ENCODE measurements at places on chromosomes 5 and 9.

DNA sequence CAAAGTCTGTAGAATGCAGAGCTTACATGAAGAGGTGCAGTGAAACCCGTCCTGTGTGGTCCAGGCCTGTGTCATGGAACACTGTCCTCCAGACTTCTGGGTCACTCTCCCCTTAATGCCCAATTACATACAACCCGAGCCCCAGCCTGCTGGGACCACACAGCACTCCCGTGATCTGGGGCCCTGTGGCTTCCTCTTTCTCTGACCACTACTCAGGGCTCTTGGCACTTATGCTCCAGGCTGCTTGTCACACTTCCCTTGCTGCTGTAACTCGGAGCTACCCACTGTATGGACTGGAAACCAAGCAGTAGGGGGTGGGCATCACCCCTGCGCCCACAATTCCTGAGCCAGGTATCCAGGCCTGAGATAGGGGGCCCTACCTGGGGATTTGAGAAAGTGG is 10.3 kb upstream of the IL3 start:
- no peak for DNase-seq

DNA sequence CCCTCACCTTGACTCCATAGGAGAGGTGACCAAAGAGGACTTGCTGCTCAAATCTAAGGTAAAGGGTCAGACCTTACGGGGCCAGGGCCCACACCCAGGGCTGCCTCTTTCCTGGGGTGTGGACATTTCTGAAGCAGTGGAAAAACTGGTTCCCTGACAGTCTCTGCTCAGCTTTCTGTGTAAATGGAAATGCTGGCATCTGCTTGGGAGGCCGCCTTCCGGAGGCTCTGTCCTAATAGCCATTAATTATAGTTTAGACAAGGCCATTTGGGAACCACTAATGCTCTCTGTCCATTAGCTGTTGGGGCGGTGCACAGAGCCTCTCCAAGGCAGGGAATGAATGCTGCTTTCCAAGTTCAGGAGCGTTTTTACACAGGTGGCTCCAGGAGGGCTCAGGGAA is 17.3 kb downstream of the USP20 start:
- DNase-seq = no peak

- peak; percentile 51 for DNase-seq
Observed at GRCh38 chr5:123559434-123559775, 47.4 kb downstream of the CSNK1G3 start.

GRCh38 chr5:124121198-124121597 is 609.2 kb downstream of the CSNK1G3 start:
- DNase-seq = no peak

DNA sequence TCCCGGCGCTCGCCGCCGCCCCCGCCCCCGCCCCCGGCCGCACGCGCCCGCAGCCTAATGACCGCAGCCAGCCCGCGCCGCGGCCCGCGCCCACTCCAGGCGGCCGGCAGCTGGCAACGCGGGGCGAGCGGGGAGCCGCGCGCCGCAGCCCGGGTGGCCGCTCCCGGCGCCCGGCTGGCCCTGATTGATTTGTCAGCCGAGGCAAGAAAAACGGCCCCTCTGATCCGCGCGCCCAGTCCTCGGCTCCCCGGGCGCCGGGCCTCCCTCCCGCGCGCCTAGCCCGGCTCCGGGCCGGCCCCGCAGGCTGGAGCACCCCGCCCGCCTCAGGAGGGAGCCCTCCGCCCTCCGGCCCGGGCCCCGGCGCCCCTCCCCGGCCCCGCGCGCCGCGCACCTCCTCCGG is 11.9 kb upstream of the LHX2 start:
- no peak for DNase-seq

DNA sequence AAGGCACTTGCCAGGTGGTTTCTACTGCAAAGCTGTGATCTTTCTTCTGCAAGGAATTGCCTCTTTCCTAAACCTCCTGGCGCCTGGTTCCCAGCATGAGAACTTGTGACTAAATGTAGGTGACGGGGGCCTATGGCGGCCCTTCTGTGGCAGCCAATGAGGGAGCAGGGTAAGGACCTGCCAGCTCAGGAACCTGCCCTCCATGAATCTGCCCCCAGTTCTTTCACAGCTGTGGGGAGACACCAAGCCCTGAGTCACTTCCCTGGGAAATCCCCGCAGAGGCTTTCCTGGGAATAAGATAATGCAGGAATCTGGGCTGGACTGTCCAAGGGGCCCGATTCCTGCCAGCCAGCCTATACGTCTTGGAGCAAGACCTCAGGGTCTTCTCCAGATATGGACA is 56.7 kb upstream of the CTNNA1 start:
- DNase-seq = no peak

- peak; percentile 79 for DNase-seq
Observed at GRCh38 chr5:154276973-154277331, 86.4 kb downstream of the GALNT10 start.

DNA sequence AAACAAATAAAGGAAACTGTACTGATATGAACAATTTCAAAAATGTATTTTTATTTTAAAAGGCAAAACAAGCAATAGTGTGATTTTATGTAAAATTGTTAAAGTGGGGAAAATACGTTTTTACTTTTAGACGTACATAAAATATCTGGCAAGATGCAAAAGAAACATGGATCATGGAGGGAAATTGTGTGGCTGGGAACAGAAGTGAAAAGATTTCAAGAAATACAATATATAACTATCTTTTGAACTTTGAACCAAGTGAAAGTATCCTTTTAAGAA is 1.5 kb upstream of the ZNF367 start:
- no peak for DNase-seq

DNA sequence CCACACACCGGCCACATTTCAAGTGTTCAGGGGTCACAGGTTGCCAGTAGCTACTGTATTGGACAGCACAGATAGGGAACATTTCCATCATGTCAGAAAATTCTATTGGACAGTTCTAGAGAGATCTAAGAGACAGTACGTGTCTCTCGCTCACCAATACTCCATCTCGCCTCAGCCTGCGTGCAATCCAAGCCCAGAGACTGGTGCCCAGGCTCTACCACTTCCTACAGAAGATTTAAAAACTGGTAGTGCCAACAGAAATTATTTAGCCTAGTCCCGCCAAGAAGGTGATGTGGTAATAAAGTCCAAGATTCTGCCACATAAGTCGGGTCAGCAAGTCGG is 390 bp upstream of the SNX2 start:
- no peak for DNase-seq

GRCh38 chr9:124257844-124258606 is at the start of gene NEK6:
NEK6 (plus strand) TSS chr9:124257949; CDS start chr9:124301965, 44,016 bp downstream.
- peak; percentile 67 for DNase-seq

- no peak for DNase-seq
Observed at GRCh38 chr9:121750715-121751623, 99.5 kb downstream of the DAB2IP start.

DNA sequence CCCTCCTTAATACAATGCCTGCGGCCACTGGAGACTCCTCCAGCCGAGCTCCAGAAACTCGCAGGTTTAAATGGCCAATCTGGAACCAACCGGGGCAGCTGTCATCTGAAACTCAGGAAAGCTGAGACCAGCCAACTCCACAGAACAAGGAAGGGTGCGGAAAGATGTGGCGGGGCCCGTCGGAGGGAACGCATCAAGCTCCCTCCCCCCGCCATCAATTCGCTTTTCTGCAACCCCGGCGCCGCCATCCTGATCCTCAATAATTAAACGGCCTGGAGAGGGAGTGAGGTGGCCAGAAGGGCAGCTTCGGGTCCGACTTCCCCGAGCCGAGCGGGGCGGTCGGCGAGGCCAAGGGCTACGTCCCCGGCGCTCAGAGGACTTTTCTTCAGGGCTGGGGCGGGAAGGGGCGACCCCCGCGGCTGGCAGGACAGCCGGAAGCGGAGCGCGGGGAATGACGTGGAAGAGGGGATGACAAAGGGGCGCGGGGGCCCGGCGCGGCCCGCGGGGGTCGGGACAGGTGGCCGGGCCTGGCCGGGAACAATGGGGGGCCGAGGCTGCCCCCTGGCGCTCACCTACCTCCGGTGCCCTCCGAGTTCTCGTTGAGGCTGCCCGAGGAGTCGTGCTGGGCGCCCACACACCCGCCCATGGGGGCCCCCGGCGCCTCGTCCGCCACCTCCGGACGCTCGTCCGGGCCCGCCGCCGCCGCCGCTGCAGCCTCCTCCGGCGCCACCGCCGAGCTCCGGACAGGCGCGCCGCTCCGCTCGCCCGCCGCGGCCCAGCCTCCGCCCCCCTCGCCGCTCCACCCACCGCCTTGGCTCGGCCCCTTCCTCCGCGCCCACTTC is at the start of gene UBTD2:
TSS of gene UBTD2 (minus strand) at position 745 of the 842 bp plus-strand sequence. CDS start at position 646, 99 bp downstream.
- peak; percentile 80 for DNase-seq

GRCh38 chr5:35240892-35241291 is 10.6 kb upstream of the PRLR start:
- no peak for DNase-seq

DNA sequence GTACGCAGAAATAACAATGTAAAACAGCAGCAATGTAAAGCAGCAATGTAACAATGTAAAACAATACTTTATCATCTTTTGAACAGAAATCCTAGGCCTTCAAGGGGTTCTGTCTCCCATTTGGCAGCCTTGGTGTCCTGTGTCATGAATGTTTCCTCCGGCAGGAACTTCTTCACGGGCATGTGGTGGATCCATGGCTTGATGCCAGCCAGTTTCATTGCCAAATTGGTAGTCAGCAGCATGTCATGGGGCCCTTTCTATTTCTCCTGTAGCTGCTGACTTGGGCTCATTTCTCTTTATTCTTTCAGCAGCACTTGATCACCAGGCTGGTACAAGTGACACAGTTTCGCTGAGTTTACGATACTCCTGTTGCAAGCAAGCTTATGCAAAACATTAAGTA is 275.3 kb downstream of the HTR1A start:
- DNase-seq = no peak

GRCh38 chr5:135444881-135445280 is 2.3 kb downstream of the DCANP1 start:
- no peak for DNase-seq

DNA sequence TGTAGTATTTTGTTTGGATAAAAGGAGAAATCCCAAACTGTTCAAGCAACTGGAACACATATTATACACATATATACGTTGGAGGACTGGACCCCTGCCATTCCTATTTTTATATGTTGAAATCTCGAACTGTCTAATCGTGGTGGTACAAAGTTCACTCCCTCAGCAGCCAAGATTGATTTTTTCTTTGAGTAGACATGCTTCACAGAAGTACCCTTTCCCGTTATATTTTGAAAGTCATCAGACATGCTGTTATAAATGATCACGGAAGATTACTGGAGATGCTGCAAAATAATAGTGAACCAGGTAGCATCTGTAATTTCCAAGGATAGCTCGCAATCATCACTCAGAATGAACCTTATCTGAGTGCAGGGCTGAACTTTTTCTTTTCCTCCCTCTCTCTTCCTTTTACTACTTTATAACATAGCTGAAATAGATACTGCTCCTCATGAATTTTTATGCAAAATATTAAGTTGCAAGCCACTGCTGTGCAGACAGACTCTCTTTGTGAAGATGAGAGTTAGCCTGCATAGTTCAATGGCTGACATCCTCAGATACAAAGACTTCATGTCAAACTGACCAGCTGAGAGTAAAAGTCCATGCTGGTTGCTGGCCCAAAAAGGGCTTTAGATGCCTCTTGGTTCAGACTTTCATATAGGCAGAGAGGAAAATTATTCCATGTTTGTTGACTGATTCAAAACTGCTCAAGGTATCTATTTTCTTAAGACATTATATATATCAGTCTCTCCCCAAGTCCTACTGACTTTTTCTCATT is 451.9 kb downstream of the TMEM38B start:
- no peak for DNase-seq

GRCh38 chr5:157857816-157858526 is 974 bp downstream of the CLINT1 start:
- no peak for DNase-seq

DNA sequence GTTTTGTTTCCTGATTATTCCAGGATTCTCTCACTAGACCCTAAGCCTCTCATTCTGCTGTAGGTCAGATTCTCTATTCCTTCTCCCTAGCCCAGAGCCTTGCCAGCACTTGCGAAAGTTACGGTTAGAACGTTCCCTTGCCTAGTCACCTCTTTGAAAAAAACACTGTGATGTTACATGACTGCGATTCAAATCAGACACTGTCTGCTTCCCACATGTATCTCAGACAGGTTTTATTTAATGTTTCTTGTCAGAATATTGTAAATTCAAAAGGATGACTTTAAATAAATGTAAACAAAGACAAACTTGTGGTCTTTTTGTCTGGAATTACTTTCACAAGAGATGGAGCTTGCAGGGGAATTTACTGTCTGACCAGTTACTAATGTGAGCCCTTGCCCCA is 116.5 kb upstream of the OTULINL start:
- peak; percentile 85 for DNase-seq

DNA sequence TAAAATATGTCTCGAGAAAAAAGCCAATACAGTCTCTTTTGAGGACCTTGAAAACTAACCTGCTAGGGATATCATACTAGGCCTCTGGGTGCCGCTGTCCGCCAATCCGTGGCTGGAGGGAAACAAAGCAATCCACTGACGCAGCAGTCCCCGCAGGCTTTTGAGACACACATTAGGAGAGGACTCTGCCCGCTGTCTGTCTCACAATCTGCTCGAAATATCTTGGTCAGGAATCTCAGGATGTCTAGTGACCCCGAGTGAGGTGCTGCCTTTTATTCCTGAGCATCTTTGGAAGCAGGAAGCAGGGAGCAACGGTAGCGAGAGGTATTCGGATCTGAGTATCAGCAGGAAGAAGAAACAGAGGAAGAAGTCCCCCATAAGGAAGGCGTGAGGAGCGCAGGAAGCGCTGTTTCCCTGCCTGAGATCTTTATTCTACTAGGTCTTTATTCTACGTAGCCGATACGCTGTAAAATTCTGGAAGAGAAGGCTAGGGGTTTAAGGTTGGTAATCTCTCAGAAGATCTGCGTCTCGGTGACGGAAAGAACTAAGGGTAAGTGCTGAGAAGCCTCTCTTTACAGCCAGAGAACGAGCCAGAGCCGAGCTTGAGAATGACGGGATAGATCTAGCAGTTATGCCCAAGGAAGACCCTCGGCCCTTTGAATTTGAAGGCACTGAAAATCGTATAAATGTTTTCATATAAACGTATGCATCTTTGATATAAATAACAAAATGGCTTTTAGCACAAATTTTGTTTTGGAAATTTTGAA is 4.0 kb upstream of the PCDHGA1 start:
- DNase-seq = peak; percentile 67

DNA sequence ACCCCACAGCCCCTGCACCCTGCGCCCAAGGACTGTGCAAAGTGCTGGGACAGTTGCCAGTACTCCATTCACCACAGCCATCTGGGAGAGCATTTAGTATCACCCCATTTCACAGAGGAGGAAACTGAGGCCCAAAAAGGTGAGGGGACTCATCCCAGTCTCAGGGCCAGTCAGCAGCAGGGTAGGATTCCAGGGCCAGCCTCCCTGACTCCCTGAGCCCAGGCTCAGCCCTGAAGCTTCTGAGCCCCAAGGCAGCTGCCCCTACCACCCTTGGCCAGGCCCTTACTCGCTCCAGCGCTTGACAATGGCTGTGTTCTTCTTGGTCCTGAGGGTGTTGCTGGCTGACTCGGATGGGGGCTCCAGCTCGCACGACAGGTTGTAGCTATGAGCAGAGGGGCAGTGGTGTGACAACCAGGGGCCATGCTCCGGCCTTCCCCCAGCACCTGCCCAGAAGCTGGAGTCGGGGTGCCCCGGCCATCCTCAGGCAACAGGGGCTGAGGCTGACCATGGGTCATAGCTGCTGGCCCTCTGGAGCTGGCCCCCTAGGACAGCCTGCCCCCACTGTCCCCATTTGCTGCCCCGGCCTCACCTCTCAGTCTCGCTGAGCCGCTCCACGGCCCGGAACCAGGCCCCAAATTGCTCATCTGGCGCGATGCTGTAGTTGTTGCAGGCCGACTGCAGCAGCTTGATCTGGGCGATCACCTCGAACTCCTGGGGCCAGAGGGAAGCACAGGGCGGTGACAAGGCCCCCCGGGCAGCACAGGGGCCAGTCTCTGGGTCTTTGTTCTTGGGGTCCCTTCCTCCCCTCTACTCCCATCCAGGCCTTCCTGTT is 18.6 kb downstream of the RALGDS start:
- DNase-seq = no peak

GRCh38 chr9:136572003-136572827 is 26.4 kb upstream of the NOTCH1 start:
- DNase-seq = peak; percentile 84

Data from fibroblast of skin of right quadriceps (primary cell).